ENCODE measurements at places on chromosomes 5 and 9.

DNA sequence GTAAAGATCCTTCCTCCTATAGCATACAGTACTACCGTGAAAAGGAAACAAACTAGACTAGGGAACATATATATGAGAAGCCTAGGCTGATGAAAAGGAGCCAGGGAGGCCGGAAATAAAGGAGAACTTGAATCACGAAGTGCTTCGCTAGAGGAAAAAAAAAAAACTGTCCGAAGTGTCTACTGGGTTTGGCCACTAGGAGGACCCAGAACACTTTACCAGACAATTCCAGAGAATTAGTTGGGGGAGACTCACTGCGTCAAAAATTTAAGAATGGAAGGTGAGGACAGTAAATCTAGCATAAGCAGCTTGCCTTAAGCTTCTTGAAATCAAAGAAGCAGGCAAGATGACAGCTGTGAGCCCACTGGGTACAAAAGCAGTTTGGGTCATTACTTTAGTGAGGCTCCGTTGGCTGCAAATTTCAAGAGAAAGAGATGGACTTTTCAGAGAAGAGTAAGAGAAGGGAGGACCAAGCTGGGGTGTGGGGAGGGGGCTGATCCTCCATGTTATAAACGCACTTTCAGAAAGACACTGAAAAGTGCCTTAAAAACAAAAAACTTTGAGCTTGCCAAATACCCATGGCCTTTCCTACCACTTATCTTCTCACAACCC, 47.4 kb downstream of the P4HA2 start:
- peak; percentile 21 for DNase-seq

GRCh38 chr5:148840531-148840930, 14.1 kb downstream of the ADRB2 start:
- DNase-seq = no peak

GRCh38 chr5:179818746-179819295, 1.9 kb upstream of the SQSTM1 start:
- DNase-seq = peak; percentile 83

DNA sequence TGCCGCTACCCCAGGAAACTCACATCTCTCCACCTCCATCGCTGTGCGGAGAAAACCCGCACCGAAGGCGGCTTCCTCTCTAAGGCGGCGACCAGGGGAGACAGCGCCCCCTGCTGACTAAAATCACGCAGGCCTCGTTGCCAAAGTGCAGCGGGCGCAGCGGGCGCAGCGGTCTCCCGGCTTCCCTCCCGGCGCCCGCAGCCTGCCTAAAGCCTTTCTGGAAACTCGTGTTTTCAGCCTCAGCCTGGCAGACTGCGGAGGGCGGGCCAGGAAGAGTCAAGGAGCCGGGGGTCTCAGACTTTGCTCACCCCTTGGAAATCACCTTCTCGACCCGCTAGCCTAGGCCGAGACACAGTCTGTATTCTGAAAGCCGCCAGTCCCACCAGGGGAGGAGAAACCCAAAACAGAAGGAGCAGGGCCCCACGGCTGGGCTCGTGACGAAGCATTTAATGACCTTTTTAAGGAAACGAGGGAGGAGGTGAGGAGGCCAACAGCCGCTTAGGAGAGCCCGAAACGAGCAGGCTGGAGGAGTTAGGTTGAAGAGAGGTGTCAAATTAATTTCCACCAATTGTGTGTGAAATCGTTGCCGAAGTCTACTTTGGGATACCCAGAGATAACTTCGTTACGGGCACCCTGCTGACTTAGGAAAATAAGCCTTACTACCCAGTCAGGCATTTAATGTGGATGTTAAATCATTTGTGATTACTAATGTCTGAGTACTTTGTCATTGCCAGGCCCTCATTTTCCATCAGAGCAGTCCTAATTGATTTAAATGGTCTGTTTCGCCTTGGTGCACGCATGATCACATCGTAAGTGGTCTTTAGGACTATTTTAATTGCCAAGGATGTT, 7.3 kb upstream of the FOXB2 start:
- peak; percentile 81 for DNase-seq

- no peak for DNase-seq
These were observed 118.2 kb downstream of the SEC61B start for GRCh38 chr9:99340281-99340680.

GRCh38 chr5:43039471-43040286, 440 bp downstream of the ANXA2R start:
- DNase-seq = peak; percentile 77

DNA sequence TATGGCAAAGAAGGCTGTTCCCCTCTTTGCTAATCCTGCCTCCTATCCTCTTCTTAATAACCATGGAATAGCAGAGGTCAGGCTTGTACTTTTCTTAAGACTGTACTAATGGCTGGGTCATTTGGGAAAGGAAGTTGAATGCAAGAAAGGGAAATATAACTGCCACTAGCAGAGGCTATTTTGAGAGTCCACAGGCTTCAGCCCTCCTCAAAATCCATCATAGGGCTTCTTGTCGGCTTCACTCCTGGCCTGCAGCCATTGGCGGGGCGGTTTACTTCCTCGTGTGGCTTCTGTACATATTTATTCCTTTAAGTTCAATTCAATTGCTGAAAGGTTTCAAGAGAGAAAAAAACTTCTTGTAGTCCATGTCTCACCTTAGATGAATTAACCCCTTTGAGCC, 2.8 kb upstream of the PARP8 start:
- no peak for DNase-seq

DNA sequence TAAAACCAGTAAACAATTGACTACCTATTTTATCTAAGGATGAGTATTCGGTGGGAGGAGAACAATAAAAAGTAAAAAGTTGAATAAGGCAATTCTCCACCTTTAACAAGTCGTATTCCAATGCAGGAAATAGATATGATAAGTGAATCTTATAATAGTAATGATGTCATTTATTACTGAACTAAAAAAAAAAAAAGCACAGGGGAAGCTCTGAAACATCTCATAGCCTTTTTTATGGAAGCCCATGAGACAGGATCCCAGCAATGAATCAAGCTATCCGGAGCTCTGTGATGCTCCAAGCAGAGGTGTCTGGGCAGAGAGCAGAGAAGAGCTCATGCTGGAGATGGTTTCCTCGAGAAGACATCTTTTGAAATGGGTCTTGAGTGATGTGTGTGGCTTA, 376.0 kb downstream of the ICE1 start:
- no peak for DNase-seq

DNA sequence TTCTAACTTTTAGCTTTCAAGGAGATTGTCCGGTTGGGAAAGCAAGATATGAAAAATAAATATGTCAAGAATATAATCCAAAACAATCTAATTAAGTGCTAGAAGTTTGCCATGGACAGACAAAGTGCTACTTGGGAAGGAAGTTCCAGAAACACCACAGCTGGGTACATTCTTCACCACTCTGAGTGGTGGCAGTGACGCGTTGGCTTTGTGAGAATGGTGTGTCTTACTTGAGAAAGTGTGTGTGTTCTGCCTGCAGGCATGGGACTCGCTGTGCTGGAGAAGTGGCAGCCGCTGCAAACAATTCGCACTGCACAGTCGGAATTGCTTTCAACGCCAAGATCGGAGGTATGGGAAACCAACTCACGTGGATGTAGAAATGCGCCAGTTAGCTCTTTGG, 177.2 kb downstream of the PCSK5 start:
- DNase-seq = no peak

DNA sequence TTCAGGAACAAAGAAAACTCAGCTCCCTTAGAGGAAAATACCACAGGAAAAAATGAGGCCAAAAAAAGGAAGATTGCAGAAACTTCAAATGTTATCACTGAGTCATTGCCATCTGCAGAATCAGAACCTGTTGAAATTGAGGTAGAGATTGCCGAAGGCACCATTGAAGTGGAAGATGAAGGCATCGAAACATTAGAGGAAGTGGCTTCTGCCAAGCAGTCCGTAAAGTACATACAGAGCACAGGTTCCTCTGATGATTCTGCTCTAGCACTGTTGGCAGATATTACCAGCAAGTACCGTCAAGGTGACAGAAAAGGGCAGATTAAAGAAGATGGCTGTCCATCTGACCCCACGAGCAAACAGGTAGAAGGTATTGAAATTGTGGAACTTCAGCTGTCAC, 30.8 kb upstream of the NIM1K start:
- no peak for DNase-seq

DNA sequence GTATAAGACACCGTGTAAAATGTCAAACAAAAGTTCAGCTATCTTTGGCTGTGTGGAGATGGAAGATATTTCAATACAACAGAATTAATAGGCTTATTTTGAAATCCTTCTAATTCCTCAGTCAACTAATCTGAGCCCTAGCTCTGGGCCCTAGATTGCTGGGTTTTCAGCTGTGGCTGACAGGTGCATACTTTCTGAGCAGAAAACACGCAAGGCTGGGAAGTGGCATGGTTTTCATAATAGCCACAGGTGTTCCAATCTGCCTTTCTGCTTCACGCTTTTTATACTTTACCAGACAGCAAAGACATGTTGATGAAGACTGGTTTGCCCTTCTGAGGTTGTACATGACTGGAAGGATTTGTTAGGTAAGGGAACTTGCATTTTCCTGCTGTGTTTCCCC, 20.7 kb upstream of the XPA start:
- DNase-seq = no peak

- no peak for DNase-seq
These were observed 163.3 kb upstream of the TUT7 start for GRCh38 chr9:86517475-86517874.
